ENCODE measurements at places on chromosomes 11 and 22. TPM values are rescaled to one million over a fixed set of nuclear protein-coding genes. Genes with fewer than 3 reads are reported as not detected.

RASSF10 gene
- not detected for total RNA-seq

RPS25 gene
- 484 TPM for total RNA-seq

CHST1 gene
- 0.32 TPM for total RNA-seq

OR5AS1 gene
- not detected for total RNA-seq

PARVA gene
- 21.0 TPM for total RNA-seq

FXYD2 gene
- 0.16 TPM for total RNA-seq

PDGFB gene
- total RNA-seq, result 0.16 TPM

ISX gene
- not detected for total RNA-seq

CLTCL1 gene
- total RNA-seq, result 8.4 TPM

PLAAT2 gene
- not detected for total RNA-seq

DGCR6 gene
- total RNA-seq, result 0.63 TPM

SLC22A6 gene
- total RNA-seq, result not detected

FOLR2 gene
- not detected for total RNA-seq

MRPL23 gene
- 182 TPM for total RNA-seq

ROBO4 gene
- total RNA-seq, result 1.1 TPM

IGSF22 gene
- total RNA-seq, result not detected

RTN4R gene
- total RNA-seq, result 0.32 TPM

VSIG10L2 gene
- 0.09 TPM for total RNA-seq

OR2AT4 gene
- not detected for total RNA-seq

PRODH gene
- under 0.01 TPM for total RNA-seq

NRXN2 gene
- 1.0 TPM for total RNA-seq

HIRA gene
- total RNA-seq, result 16.6 TPM

OR51B2 gene
- total RNA-seq, result not detected

TMPRSS13 gene
- total RNA-seq, result not detected

PRMT3 gene
- 12.6 TPM for total RNA-seq

APOL1 gene
- 57.1 TPM for total RNA-seq

GRAMD1B gene
- 0.34 TPM for total RNA-seq

RASL10A gene
- total RNA-seq, result not detected

SERPIND1 gene
- total RNA-seq, result not detected

LRRC10B gene
- total RNA-seq, result not detected

MAJIN gene
- total RNA-seq, result not detected

RIMBP3B gene
- under 0.01 TPM for total RNA-seq

TRMU gene
- total RNA-seq, result 27.6 TPM
